ENCODE measurements at places on chromosomes 11 and 22.
A peak's percentile ranks its signal among the peaks of the same experiment; 100 is the strongest.

- DNase-seq: no peak
Observed at GRCh38 chr22:38997518-38997917, 15.4 kb downstream of the APOBEC3B start.

GRCh38 chr22:20740222-20740951 lies 33.5 kb upstream of the SERPIND1 start:
- no peak for DNase-seq

DNA sequence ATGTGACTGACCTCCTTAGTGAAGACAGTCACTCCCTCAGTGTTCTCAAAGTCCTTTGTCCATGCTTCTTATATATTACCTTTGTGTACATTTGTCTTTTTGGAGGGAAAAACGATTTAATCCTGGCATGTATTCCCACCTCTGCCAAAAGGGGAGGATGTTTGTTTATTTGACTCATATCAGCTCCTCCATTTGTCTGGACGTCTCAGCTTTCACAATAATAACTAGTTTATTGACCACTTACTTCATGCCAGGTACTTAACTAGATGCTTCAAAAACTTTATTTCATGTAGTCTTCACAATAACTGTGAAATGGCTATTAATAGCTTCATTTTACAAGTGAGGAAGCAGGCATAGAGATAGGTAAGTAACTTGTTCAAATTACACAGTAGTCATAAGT lies 5.3 kb downstream of the TBCEL start:
- no peak for DNase-seq

GRCh38 chr22:46171940-46172339 lies 21.6 kb downstream of the PPARA start:
- peak; percentile 84 for DNase-seq

DNA sequence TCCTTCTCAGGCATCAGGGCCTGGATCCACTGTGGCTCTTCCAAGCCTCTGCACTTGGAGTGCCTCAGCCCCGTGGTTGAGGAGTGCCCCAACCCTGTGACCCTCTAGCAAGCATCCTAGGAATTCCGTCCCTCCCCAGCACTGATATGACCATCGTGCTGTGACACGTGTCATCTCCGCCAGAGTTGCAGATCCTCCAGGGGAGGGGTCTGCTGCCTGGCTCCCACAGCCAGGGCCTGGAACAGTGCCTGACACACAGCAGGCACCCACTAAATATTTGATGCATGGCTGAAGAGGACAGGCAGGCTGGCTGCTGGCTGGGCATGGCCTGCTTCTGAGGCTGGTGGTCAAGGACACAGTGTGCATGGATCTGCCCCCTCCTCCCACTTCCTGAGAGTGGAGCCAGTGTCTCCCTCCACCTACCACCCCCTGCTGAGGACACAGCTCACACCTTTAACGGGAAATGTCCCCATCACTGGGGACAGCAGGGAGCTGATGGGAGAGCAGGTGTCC lies 1.7 kb upstream of the CD81 start:
- DNase-seq: no peak

GRCh38 chr11:114977651-114978050 lies 299.3 kb downstream of the NXPE2 start:
- DNase-seq: no peak

GRCh38 chr11:67499808-67500483 lies 5.2 kb downstream of the PITPNM1 start:
- no peak for DNase-seq

DNA sequence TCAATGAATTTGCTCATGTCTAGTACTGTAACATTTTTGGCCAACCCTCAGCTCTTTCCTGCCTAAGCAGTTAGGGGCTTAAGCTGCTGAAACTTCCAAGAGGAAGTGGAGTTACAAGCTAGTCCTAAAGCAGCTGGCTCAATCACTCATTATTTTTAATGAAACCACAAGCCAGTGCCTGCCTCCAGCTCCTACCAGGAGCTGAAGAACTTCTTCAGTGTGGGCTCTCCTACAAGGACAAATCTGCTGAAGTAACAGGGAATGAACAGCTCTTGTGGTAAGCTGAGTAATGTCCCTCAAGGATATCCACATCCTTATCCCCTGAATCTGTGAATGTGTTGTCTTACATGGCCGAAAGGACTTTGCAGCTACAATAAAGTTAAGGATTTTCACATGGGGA lies 112.5 kb downstream of the BBOX1 start:
- peak; percentile 32 for DNase-seq

- DNase-seq: no peak
Observed at GRCh38 chr11:74490941-74491340, 2.6 kb downstream of the LIPT2 start.

- DNase-seq: peak; percentile 17
Observed at GRCh38 chr11:110373051-110373702, 56.6 kb upstream of the FDX1 start.

DNA sequence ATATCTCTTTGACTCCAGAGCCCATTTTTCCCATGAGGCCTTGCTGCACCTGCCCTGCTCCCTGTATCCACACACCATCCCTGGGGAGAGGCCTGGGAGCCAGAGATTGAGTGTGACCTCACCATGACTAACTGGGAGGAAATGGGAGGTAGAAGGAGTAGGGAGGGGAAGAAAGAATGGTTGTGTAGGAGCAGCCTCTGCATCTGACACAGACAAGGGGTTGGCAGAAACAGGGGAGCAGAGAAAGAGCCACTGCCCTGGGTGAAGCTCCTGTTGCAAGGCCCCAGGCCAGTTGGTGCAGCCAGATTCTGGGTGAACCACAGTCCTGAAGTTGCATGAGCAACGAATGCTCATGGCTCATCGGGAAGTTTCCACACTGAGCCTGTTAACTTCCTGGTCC lies 32.4 kb downstream of the POU2F3 start:
- DNase-seq: peak; percentile 78

- no peak for DNase-seq
Observed at GRCh38 chr11:39102236-39102635, 2357.2 kb downstream of the LRRC4C start.

DNA sequence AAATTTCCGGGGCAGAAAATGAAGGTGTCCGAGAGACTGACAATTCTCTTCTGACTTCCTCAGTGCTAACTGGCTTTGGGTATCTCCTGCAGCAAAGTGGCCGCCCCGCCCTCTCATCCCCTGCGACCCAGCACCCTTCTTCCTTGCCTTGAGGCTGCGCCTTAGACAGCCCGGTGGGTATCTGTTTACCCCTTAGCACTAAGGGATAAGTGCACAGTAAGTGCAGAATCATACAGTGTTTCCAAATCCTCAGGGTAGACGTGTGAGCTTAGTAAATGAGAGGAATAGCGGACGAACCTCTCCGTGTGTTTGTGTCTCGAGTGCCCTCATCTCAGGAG lies 368 bp upstream of the CHORDC1 start:
- DNase-seq: no peak

- no peak for DNase-seq
Observed at GRCh38 chr22:23781065-23781464, 5.7 kb upstream of the SMARCB1 start.

- no peak for DNase-seq
Observed at GRCh38 chr22:50198624-50199017, 2.2 kb upstream of the SELENOO start.

- peak; percentile 17 for DNase-seq
Observed at GRCh38 chr11:32418836-32419235, 16.5 kb downstream of the WT1 start.

DNA sequence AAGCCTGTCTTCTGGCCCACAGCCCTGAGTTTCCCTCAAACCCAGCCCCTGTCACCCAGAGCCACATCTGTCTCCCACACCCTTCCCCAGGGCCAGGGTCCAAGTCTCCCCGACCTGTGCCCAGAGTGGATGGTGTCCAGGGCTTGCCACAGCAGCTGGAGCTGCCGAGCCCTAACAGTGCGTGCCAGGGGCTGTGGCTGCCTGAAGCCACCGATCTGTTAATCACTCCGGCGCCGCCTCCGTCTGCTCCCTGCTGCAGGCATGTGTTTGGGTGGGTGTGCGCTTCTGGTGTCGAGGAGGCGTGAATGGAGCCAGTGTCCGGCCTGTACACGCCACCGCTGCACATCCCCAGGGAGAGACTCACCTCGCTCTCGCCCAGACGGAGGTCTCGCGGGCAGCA lies 26.1 kb downstream of the SHISAL1 start:
- no peak for DNase-seq

GRCh38 chr11:72950685-72951084 lies 136.5 kb downstream of the ATG16L2 start:
- no peak for DNase-seq

GRCh38 chr22:45254388-45254787 lies 13.7 kb upstream of the KIAA0930 start:
- no peak for DNase-seq

DNA sequence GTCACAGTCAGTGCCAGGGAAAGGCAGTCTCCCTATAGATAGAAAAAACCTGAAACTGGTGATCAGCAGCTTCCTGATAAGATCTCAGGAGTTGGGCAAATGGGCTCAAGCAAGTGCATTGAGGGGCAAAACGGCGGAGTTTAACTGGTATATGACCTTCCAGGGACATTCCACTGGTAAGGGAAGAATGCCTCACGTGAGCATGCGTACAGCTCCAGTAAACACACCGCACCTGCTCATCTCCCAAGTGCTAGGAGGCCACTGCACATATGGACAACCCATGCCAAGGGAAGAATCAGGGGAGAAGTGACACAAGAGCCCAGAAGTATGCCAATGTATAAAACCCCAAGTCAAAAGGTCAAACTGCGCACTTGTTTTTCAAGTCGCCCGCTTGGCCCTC lies 11.6 kb downstream of the HEPHL1 start:
- no peak for DNase-seq
